ENCODE measurements at places on chromosomes 7 and 10.

DNA sequence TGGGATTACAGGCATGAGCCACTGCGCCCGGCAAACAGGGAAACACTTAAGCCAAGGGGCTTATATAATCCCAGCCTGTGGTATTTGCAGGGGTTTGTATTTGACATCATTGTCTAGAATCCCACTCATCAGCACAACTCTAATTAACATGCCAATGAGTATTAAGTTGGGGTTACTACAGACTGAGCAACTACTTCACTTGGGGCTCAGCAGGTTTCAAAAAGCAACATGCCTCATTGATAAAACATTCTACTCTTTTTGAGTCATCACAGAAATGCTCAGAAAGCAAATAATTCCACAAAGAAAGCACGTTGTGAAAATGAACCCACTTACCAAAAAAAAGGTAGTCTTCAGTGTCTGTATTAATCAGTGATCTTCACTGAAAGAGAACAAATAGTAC is 236.9 kb upstream of the CELF2 start:
- no peak overlapping the region for H3K4me3 ChIP-seq
- peaks cover 2% of the 10 kb centered on the region for H3K27me3 ChIP-seq
- no peaks in the 10 kb centered on the region for H3K4me1 ChIP-seq
- no peak for DNase-seq

DNA sequence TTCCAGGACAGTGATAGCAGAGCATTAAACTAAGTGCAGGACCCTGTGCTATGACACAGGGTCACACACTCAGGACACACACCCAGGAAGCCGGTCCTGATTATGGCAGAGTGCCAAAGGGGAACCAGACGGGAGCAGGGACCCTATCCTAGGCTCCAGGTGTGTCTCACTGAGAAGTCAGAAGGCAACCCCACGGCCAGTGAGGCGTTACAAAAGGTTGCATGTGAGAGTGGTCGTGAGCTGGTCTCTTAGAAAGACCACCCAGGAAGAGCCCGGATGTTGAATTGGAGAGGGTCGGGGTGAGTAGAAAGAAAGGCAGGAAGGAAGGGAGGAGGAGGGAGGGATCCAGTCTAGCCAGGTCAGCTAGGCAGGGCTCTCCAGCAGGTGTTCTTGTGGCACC is 31.0 kb downstream of the FRMPD2 start:
- H3K36me3 ChIP-seq = no peaks in the 10 kb centered on the region
- no peak overlapping the region for H3K4me3 ChIP-seq
- H3K27ac ChIP-seq = no peak overlapping the region

GRCh38 chr7:28685242-28685643 is 272.9 kb downstream of the TRIL start:
- peaks cover 11% of the 10 kb centered on the region for H3K4me1 ChIP-seq
- H3K36me3 ChIP-seq = no peaks in the 10 kb centered on the region
- H3K4me3 ChIP-seq = no peak overlapping the region
- H3K27ac ChIP-seq = no peak overlapping the region
- no peak for DNase-seq

- DNase-seq = no peak
- no peak overlapping the region for H3K4me3 ChIP-seq
- H3K27me3 ChIP-seq = no peaks in the 10 kb centered on the region
- H3K27ac ChIP-seq = no peak overlapping the region
Measured at GRCh38 chr7:33932221-33932620, 26.9 kb downstream of the BMPER start.
